Ureter (tissue), 1 donor: ENCODE measurements at places on chromosomes 2 and 18. TPM values are rescaled to one million over a fixed set of nuclear protein-coding genes. Genes with fewer than 3 reads are reported as not detected.

GALNT13 gene
- 13.6 TPM for total RNA-seq

TMEM163 gene
- total RNA-seq: 10.1 TPM

FBXO36 gene
- total RNA-seq: 3.4 TPM

TCF4 gene
- total RNA-seq: 86.7 TPM

USP34 gene
- 152 TPM for total RNA-seq

GALNT3 gene
- 41.5 TPM for total RNA-seq

FAM110C gene
- total RNA-seq: 21.8 TPM

RNF152 gene
- 52.9 TPM for total RNA-seq

MAPK4 gene
- total RNA-seq: 14.3 TPM

HADHB gene
- total RNA-seq: 151 TPM

SRD5A2 gene
- 0.65 TPM for total RNA-seq

CELF4 gene
- total RNA-seq: not detected

CXCR4 gene
- total RNA-seq: 23.2 TPM

CPS1 gene
- total RNA-seq: 3.9 TPM

STAT4 gene
- 5.3 TPM for total RNA-seq

REEP1 gene
- total RNA-seq: 15.5 TPM

IL36A gene
- total RNA-seq: not detected

ALPG gene
- total RNA-seq: not detected

SERPINB7 gene
- not detected for total RNA-seq

PSMA8 gene
- not detected for total RNA-seq

ARHGEF4 gene
- total RNA-seq: 16.4 TPM

ACAA2 gene
- total RNA-seq: 21.3 TPM

SLC38A11 gene
- total RNA-seq: 2.4 TPM

DTNA gene
- total RNA-seq: 55.7 TPM

TDRD15 gene
- total RNA-seq: 0.10 TPM

C2orf78 gene
- not detected for total RNA-seq

FZD7 gene
- 24.2 TPM for total RNA-seq

CRYBA2 gene
- not detected for total RNA-seq

UGT1A3 gene
- 20.8 TPM for total RNA-seq

POTEI gene
- total RNA-seq: not detected

FTCDNL1 gene
- total RNA-seq: 1.5 TPM

ERMN gene
- 0.70 TPM for total RNA-seq

ARHGAP28 gene
- 16.0 TPM for total RNA-seq

EVX2 gene
- not detected for total RNA-seq

SCN9A gene
- total RNA-seq: 3.1 TPM

DYNAP gene
- total RNA-seq: not detected

SERPINB3 gene
- not detected for total RNA-seq

NEURL3 gene
- 0.70 TPM for total RNA-seq

ITPRID2 gene
- total RNA-seq: 108 TPM

AGXT gene
- total RNA-seq: 0.31 TPM

LIPG gene
- 6.2 TPM for total RNA-seq

PAX3 gene
- total RNA-seq: not detected
